ENCODE measurements at places on chromosomes 7 and 10.

- DNase-seq = no peak
These were observed 162.0 kb upstream of the HABP2 start for GRCh38 chr10:113390896-113391295.

DNA sequence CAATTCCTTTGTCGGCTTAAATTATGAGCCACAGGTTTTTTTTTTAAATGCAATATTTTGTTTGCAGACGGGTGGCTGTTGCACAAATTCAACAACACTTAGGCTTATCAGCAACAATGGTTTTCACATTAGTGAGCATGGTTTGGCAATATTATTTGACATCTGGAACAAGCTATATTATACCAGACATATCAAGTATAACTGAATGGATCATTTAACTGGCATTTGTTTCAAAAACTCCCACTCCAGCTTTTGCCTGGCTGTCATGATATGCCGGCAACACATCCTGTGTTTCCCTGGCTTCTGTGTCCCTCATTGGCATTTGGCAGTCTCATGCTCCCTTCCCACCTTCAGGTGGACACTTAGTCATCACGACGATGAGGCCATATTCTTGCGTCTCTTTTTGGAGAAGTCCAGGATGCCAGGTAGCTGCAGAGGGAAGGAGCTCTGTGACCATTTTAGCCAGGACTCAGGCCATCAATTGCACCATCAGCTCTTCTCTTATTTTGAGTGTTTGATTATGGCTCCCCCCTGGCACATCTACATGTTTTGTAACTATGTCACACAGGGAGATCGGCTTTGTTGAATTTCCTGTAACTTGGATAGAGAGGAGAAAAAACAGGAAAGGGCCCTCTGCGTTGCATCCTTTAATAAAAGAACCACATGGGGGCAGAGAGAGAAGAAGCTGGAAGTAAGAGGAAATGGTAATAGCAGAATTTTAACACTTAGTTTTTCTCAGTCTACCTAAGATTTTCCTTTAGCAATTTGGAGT is 413.9 kb downstream of the LRMDA start:
- no peak for DNase-seq

DNA sequence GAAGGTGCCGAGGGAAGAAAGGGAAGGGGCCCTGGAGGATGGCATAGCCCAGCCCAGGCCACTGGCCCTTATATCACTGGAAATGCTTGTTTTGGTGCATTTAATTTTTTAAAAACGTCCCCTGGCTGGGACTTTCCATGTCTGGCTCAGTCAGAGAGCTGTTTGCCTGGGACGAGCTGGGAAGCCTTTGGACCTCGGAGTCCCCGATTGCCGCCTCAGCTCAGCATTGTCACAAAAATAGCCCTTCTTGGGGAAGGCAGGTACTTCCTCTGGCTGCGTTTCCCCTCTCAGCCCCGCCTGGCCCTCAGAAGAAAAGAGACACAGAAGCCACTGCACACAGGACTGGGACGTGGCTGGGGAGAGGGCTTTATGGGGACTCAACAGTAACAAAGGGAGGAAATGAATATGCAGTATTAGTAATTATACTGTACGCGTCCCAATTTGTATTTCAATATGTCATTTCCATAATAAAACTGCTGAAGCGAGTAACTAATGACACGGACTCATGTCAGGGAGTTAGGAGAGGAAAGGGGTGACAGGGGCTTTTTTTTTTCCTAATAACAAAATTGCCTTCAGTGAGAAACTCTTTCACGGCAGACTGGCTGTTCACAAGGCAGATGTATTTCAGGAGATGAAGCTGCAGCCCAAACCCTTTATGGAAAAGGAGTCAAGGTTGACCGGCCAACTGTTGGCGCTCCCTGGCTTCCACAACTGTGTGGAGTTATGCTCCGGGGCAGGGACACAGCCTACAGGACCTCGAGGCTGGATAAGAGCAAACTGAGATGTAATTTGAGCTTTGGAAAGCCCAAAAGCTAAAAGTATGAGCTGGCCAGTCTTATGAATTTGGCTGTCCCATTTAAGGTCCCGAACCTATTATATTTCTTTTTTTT is 31.0 kb upstream of the MXI1 start:
- DNase-seq = no peak

- DNase-seq = no peak
These were observed 28.7 kb upstream of the RSBN1L start for GRCh38 chr7:77667459-77668086.

DNA sequence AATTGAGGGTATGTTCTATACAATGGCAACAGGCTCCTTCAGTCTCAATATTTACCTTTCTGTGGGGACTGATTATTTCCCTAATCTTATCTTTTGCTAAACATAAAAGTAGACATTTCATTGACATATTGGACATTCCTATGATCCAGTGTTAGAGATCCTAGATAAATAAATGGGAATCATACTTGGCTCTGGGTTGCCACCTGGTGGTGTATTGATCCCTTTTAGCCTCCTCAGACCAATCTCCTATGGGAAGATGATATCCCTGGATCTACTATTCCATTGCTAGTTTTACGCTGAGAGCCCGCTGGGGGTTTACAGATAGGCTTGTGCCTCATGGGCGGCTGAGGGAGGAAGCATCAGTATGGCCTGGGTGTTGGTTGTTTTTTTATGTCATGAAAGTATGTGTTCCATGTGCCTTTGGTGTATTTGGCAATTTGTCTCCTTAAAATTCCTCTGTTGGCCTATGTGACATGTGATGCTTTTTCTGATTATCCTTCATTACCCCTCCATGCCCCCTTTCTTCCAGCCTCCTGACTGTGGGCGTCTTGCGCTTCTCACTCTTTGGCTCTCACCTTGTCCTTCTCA is 18.8 kb downstream of the CELF2 start:
- no peak for DNase-seq
